ENCODE measurements at places on chromosomes 5 and 9.

DNA sequence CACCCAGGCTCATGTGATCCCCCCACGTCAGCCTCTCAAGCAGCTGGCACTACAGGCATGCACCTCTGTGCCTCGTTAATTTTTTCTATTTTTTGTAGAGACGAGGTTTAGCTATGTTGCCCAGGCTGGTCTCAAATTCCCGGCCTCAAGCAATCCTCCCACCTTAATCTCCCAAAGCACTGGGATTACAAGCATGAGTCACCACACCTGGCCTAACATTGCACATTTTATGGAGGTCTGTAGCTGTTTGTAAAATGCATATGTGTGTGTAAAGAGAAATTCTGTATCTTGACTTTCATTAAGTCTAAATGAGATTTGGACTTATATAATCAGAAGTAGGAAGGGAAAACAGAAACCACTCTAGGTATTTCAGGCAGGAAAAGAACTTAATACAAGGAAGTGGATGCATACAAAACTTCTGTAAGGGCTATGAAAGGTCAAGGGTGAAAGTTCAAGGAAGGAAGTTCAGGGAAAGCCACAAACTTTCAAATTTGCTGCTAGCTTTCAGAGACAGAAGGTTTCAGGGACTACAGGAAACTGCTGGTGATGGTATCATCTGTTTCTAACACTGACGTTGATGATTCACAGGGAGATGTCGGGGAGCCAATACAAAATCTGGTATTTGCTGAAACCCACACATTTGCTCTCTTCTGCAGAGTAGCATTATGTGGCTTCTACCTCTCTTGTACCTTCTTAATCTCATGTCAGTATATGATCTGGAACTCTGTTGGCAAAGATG lies 209.4 kb downstream of the PIK3R1 start:
- DNase-seq: peak; percentile 29

GRCh38 chr5:75081510-75081909 lies 29.2 kb upstream of the GCNT4 start:
- DNase-seq: no peak

DNA sequence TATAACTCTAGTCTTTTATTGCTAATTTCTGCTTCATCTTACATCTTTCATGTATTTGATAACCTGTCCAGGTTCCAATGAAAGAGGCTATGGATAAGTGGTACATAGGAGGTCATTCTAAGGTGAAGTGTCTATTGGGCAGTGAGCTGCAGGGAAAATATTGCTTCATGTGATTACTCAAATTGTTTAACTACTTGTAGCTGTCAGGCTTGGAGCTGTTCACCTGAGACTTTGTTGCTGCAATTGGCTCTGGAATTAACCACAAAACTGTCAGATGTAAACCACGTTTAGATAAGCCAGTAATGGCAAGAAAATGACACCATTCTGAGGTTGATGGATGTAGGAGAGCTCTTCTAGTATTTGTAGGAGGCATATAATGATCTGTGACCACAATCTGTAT lies 26.0 kb downstream of the ADAMTSL1 start:
- DNase-seq: no peak

- DNase-seq: no peak
These were observed 516 bp upstream of the DMRT2 start for GRCh38 chr9:1049641-1050040.

GRCh38 chr9:32590898-32591297 lies 17.9 kb upstream of the NDUFB6 start:
- no peak for DNase-seq

DNA sequence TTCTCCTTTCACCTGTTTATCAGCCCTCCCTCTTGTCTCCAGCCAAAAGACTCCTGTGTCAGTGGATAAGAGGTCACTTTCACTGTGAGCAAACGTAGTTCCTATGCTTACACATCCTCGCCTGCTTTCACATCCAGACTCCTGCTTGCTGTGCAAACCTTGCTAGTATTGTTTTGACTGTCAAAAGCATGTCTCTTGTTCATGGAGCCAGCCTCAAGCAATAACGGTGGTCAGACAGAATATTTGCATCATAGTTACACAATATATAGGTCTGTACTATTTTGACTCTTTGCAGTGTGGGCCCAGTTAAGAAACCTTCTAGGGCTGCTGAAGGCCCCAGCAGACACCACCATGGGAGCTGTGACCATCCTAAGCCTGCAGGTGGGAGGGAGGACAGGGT lies 420.0 kb downstream of the SEMA5A start:
- no peak for DNase-seq

GRCh38 chr5:81402192-81402930 lies 8.4 kb upstream of the ACOT12 start:
- DNase-seq: peak; percentile 44

GRCh38 chr5:173670130-173670651 lies 53.7 kb upstream of the BOD1 start:
- DNase-seq: no peak

DNA sequence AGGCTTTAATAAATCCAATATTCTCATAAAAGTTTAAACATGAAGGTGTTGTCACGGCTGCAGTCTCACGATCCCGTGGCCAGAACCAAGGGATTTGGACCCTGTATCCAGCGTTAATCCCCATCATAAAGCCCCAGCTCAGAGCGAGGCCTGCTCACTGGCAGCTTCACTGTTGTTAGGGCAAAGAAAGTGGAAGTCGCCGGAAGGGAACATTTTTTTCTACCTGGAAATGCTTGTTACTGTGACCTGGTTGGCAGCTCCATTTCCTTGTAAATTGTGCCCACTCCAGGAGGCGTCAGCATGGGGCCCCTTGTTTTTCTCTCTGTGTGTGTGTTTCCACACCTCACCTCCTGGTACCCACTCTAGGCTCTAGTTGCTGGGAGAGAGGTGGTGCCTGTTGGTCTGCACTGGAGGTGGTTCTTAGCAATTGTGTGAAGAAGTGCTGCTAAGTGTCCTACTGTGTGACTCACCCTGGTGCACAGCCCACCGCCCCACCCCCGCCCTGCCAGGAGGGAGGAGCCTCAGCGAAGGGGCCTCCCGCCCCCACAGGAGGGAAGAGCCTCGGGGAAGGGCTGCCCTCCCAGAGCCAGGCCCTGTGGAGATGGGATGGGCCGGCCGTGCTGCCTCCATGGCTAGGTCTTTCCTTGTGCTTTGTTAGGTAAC lies 105.1 kb downstream of the EHMT1 start:
- peak; percentile 91 for DNase-seq

GRCh38 chr9:1296331-1296730 lies 246.2 kb downstream of the DMRT2 start:
- no peak for DNase-seq
